Large intestine (tissue), 12 donors: ENCODE measurements at places on chromosomes 11 and 22.
A peak's percentile ranks its signal among the peaks of the same experiment; 100 is the strongest.

DNA sequence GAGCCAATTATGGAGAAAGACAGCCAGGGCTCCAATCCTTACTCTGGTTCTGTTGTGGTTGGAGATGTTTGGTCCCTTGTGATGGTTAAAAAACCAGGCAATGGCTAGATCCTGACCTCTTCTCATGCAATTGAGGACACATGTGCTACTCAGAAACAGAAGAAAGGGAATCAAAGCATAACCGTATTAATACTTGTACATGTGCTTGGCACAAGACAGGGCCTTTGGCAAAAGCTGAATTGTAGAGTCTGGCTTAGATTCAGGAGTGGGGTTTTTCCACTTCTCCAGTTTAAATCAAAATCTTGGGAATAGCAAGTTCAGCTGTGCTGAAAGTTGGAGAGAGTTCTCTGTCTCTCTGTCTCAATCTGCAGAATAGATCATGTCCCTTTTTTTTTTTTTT is 80.1 kb upstream of the E2F8 start:
- DNase-seq, result no peak

DNA sequence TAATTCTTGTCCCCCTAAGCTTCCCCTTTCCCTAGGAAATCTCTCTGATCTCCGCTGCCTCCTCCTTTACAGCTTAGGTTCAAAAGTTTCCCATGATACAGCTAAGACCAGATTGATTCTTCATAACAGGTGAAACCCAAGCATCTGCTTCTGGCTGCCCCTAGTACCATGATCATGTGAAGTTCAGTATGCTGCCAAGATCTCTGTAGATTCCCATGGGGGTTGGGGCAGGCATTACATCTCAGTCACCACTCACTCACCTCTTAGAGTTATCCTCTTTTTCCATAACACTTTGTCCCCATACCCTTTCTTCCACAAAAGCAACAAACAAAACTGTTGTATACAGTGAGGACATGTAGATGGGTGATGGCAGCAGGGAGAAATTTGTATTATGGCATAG is 44.0 kb downstream of the RRP8 start:
- DNase-seq, result no peak

DNA sequence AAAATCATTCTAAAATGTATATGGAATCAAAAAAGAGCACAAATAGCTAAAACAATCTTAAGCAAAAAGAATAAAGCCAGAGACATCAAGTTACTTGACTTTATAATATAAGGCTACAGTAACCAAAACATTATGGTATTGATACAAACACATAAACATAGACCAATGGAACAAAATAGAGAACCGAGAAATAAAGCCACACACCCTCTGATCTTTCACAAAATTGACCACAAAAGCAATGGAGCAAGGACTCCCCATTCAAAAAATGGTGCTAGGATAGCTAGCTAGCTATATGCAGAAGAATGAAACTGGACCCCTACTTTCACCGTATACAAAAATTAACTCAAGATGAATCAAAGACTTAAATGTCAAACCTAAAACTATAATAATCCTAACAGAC is 43.2 kb downstream of the GLYATL2 start:
- DNase-seq, result no peak

- no peak for DNase-seq
Observed at GRCh38 chr22:48832592-48832991, 995.1 kb downstream of the BRD1 start.

GRCh38 chr22:46355369-46355995 is 20.0 kb downstream of the TRMU start:
- DNase-seq, result peak; percentile 40

- peak; percentile 54 for DNase-seq
Observed at GRCh38 chr11:58592760-58593472, 14.1 kb downstream of the ZFP91 start.

DNA sequence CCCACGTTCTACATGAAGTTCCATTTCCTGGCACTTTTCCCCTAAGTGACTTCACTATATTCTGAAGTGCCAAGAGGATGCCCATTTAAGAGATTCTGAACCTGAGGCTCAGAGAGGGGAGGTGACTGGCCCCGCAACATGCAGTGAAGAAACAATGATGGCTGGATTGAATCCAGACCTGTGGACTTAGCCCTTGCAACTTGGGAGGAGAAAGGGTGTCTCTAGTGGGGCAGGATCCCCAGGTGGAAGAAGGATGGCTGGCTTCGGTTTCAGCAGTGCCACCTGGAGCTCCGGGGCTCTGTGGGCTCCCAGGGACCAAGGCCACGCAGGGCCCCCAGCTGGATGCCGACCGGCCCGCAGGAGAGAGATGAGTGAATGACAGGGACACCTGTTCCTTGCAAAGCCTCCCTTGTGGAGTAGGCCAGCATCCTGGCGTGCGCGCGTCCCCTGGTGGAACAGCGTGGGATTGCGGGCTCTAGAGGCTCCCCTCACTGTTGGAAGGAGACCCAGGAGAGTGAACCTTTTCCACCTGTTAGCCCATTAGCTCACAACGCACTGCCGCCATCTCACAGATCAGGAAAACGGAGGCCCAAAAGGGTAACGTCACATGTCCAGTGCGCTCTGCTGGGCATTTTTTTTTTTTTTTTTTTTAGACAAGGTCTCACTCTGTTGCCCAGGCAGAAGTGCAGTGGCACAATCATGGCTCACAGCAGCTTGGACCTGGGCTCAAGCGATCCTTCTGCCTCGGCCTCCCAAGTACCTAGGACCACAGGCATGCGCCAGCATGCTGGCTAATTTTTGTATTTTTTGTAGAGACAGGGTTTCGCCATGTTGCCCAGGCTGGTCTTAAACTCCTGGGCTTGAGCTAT is 104.7 kb downstream of the KIAA1671 start:
- peak; percentile 80 for DNase-seq

DNA sequence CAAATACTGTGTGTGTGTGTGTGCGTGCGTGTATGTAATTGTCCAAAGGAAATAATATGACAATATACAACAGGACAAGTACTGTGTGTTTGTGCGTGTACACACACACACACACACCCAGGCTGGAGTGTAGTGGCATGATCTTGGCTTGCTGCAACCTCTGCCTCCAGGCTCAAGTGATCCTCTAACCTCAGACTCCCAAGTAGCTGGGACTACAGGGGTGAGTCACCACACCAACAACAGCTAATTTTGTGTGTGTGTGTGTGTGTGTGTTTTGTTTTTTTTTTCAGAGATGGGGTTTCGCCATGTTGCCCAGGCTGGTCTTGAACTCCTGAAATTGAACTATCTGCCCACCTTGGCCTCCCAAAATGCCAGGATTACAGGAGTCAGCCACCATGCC is 61.5 kb downstream of the NUP98 start:
- DNase-seq, result no peak

DNA sequence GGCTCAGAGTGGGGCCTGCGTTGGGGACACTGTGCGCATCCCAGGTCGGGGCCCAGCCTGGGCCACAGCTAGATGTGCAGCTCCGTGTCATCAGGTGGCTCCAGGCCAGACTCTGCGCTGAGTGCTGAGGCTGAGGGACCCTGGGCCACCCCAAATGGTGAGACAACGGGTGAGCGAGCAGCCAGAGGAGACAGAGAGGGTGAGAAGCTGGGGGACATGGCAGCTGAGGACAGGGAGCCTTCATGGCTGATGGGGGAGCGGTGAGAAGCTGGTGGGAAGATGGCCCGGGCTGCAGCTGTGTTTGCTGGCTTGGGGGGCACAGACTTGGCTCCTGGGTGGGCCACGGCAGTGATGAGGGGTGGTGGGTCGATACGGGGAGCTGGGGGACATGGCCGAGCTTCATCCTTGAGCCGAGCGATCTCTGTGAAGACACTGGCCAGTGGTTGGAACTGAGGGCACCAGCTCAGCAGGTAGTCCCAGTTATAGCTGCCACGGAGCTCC is 2.5 kb upstream of the TPP1 start:
- DNase-seq, result no peak

- DNase-seq, result no peak
Observed at GRCh38 chr11:30091737-30092136, 74.9 kb upstream of the KCNA4 start.

- no peak for DNase-seq
Observed at GRCh38 chr11:93169950-93170561, 27.7 kb downstream of the SLC36A4 start.

- no peak for DNase-seq
Observed at GRCh38 chr11:18111005-18111404, 5.1 kb upstream of the SAAL1 start.

- no peak for DNase-seq
Observed at GRCh38 chr11:102252339-102252891, 64.9 kb upstream of the BIRC3 start.

- DNase-seq, result peak; percentile 3
Observed at GRCh38 chr11:10021563-10021962, 272.5 kb downstream of the SBF2 start.

DNA sequence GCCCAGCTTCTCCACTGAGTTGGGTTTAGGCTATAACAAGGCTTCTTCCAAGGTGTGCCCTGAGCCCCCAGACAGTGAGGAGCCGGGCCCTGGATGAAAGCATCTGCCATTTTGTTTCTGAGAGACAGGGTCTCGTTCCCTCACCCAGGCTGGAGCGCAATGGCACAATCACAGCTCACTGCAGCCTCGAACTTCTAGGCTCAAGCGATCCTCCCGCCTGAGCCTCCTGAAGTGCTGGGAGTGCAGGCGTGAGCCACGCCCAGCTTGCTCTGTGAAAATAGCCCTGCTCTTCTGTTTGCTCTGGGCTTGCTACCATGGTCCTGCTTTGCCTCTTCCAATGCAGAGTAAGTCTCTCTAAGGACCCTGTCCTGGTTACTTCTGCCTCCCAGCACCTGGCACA is 6.7 kb downstream of the DENND6B start:
- no peak for DNase-seq

DNA sequence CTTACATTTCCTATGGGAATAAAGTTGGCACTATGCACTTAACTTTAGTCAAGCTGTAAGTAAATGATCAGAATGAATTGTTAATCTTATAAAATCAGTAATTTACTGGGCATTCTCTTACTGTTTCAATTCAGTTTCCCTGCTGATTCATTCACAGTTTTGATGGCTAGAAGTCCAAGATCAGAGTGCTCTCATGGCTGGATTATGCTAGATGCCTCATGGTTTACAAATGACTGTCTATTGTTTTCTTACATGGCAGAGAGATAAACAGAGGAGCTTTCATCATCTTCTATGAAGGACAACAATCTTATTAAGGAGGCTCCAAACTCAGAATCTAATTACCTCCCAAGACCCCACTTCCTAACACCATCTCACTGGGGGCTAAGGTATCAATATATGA is 135.1 kb upstream of the CARD18 start:
- DNase-seq, result no peak

GRCh38 chr11:77619576-77620198 is 17.9 kb downstream of the CLNS1A start:
- peak; percentile 39 for DNase-seq

DNA sequence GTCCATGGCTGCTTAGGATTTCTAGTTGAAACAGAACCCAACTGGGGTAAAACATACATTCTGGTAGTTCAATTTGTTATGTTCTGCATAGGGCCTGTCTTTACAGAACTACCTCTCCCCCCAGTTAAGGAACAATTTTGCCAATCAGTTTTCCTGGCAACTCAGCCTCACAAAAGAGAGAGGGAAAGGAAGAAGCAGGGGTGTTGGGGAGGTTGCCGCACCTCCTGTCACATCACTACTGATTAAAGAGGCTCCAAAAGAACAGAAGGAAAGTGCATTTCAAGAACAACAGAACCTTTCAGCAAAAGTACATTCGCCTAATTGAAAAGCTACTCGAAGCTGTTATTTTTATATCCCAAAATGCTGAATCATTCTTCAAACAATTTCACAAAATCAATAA is 217.6 kb downstream of the CADM1 start:
- DNase-seq, result no peak

GRCh38 chr22:40156001-40156516 is 21.7 kb upstream of the TNRC6B start:
- DNase-seq, result peak; percentile 79

GRCh38 chr11:133175103-133175502 is 357.2 kb downstream of the OPCML start:
- no peak for DNase-seq
